T-helper 22 cell (primary cell): ENCODE measurements at places on chromosomes 4 and X.

DNA sequence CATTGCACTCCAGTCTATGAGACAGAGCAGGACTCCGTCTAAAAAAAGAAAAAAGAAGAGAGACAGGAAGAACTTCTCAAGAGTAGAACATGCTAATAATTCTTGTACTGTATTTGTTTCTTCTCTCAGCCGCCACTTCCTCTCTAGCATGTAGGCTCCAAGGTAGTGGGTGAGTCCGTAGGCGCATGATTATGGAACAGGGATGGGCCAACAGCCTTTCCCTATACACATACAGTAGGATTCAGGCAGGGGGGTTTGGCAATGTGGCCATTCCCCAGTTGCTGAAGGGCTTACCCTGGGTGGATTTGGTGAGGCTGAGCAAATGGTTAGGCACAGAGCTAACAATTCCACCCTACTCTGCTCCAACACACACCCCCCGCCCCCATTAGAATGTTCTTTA lies 35.0 kb upstream of the APLN start:
- no peak for DNase-seq

GRCh38 chr4:158858410-158859199 lies 89.8 kb downstream of the FNIP2 start:
- DNase-seq, result no peak

DNA sequence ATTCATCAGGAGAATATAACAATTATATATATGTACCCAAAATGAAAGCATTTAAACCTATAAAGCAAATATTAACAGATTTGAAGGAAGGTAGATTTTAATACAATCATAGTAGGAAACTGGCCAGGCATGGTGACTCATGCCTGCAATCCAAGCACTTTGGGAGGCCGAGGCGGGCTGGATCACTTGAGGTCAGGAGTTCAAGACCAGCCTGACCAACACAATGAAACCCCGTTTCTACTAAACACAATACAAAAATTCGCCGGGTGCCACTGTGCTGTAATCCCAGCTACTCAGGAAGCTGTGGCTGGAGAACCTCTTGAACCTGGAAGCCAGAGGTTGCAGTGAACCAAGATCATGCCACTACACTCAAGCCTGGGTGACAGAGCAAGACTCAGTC lies 118.3 kb downstream of the KCNIP4 start:
- DNase-seq, result no peak

- DNase-seq, result no peak
These were observed 12.4 kb upstream of the SH3RF1 start for GRCh38 chr4:169283114-169283509.

- DNase-seq, result no peak
These were observed 10.3 kb downstream of the LAP3 start for GRCh38 chr4:17587094-17587822.
